ENCODE measurements at places on chromosomes 6 and 20.

DNA sequence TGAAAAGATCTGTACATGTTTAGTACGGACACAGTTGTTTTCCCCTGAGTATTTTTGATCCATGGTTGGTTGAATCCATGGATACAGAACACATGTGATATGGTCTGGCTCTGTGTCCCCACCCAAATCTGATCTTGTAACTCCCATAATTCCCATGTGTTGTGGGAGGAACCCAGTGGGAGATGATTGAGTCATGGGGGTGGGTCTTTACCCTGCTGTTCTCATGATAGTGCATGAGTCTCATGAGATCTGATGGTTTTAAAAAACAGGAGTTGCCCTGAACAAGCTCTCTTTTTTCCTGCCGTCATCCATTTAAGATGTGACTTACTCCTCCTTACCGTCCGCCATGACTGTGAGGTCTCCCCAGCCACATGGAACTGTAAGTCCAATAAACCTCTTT lies 139.2 kb downstream of the CDKAL1 start:
- no peak for DNase-seq

DNA sequence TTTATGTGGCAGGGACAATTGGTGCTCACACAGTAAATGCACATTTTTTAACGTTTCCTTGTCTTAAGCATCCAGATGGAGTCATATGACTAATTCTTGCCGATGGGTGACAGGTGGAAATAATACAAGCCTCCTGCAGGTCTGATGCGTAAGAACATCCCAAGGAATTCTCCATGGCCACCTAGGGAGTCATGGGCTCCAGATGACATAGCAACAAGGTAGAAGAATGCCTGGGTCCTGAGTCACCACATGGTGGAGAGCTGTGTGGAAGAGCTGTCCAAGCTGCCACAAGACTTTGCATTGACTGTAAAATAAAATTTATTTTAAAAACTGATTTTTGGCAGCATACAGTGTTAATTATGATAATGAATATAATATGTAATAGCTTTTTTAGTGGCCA lies 77.0 kb upstream of the MAP3K7 start:
- no peak for DNase-seq

- peak; percentile 3 for DNase-seq
Measured at GRCh38 chr6:136822046-136822375, 381 bp upstream of the PEX7 start.

- DNase-seq: no peak
Measured at GRCh38 chr6:122143813-122144601, 255.4 kb upstream of the HSF2 start.

DNA sequence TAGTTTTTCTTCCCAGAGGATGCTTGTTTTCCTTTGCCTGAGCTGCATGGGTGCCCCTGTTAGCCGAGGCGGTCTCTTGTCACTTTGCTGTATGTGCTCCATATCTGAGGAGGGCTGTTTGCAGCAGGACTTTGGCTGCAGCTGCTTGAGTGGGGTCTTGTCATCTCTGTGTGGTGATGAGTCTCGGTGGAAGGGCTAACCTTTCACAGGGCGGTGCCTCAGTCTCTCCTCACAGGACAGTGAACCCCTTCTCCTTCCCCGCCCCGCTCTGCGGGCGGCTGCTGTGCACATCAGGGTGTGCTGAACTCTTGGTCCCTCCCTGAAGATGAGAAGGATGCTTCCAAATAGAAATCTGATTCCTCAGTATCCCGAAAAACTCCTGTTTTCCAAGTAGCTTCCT lies 75.1 kb downstream of the SYNJ2 start:
- no peak for DNase-seq

Data from RWPE1 (cell line).